ENCODE measurements at places on chromosomes 4 and X.

- DNase-seq: no peak
These were observed 86.0 kb upstream of the AFAP1 start for GRCh38 chr4:8025668-8026067.

DNA sequence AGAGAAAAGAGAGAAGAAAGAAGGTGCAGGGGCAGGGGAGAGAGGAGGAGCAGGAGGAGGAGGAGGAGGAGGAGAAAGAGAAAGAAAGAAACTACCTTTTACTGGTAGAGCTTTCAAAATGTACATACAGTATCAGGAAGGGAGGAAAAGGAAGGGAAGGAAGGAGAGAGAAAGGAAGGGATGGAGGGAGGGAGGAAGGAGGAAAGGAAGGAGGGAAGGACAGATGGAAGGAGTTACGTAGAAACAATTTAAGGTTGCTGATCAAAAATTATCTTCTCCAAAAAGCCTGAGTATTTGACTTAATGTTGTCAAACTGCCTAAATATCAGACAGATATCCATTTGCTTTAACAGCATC is 13.4 kb downstream of the TBC1D9 start:
- DNase-seq: no peak

- DNase-seq: no peak
These were observed 69.8 kb downstream of the PTTG2 start for GRCh38 chr4:38030023-38030422.

GRCh38 chr4:139833151-139833910 is 167.7 kb downstream of the MGST2 start:
- no peak for DNase-seq

DNA sequence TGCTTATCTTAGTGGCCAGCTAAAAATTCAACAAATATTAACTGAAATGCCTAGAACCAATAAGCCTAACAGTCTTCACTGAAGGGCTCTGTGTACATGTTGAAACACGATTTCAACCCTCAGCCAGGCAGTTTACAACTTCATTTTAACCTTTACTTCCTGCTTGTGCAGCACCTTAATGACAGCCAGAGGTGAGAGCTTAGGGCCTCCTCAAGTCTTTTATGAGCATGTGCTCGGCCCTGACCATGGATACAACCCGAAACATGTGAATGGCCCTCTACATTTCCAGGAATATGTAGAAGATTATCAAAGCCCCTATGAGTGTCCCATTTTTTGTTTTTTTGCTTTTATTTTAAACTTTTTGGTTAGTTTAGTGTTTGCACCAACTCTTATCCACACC is 88.3 kb downstream of the MSN start:
- DNase-seq: no peak

GRCh38 chrX:53630261-53630660 is 56.3 kb downstream of the HUWE1 start:
- no peak for DNase-seq

DNA sequence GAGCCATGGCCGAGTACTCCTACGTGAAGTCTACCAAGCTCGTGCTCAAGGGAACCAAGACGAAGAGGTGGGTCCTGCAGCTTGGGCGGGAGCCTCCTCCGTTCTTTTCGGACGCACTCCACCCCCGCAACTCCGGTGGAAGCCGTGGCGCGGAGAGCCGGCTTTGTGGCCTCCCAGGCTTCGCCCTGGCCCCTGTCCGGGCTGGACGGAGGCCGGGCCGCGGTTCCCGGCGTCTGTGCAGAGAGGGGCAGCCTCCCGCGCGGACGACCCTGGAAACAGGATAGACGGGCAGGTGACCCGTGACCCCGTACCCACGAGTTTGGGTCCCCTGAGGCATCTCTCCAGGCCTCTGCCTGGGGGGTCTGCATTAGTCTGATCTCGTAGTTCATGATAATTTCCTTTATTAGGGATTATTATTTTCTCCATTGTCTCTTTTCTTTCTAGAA is 356 bp downstream of the FRG1 start:
- no peak for DNase-seq

DNA sequence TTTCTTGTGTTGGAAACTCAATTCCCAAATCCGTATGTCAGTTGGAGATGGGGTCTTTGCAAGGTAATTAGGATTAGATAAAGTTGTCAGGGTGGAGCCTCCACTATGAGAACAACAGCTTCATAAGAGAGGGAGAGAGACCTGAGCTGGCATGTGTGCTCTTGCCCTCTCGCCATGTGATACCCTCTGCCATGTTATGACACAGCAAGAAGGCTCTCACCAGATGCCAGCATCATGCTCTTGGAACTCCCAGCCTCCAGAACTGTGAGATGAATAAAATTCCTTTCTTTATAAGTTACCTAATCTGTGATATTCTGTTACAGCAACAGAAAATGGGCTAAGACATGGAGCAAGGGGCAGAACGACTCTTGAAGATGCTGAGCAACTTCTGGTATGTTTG is 201.9 kb upstream of the BOD1L1 start:
- no peak for DNase-seq

DNA sequence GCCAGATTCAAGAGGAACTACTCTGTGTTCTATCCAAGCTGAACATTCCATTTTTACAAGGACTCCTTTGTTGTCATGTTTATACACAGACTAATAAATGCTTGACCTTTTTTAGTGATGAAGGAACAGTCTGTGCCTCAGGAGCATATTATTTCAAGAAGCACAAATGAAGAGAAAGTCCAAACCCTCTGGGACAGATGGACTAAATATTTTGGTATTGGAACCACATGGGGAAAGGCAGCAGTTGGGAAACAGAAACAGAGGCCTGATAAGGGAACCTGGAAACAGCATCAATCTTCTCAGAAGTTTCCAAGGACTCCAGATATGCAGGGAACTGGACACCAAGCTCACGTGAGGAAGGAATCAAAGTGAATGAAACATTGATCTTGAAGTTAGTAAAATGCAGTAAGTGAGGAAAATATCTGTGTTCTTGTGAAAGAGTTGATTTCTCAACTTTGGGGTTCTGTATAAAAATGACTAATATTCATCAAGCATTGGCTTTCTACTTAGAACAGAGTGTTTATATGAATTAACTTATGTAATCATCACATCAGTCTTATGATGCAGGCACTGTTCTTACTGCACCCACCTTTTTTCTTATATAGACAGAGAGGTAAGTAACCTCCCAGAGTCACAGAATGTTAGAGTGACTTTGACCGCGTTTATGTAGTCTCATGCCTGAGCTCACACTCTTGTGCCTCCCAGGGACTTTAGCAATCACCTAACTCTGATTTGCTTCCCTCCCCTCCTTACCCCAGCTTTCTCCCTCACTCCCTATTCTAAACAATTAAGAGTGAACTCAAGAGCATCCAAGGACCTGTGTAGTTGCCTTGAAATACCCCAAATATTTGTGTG is 148.9 kb upstream of the JADE1 start:
- no peak for DNase-seq

GRCh38 chr4:40150932-40151331 is 45.9 kb upstream of the RHOH start:
- DNase-seq: no peak

- no peak for DNase-seq
These were observed 143.0 kb downstream of the TSPAN5 start for GRCh38 chr4:98515470-98515809.

DNA sequence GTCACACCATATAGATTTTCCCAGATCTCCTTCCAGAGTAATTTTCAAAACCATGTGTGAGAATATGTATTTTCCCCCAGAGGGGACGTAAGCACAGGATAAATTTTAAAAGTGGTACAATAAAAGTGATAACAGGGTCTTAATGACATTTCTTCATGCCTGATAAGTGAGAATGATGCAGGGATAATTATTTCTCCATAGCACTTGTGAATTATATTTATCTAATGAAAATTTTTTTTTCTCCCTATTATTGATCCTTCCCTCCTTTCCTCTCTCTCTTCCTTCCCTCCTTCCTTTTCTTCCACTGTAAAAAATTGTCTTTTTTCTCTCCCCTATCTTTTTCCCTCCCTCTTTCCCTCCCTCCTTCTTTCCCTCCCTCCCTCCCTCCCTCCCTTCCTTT is 17.0 kb upstream of the TRPC3 start:
- DNase-seq: no peak

DNA sequence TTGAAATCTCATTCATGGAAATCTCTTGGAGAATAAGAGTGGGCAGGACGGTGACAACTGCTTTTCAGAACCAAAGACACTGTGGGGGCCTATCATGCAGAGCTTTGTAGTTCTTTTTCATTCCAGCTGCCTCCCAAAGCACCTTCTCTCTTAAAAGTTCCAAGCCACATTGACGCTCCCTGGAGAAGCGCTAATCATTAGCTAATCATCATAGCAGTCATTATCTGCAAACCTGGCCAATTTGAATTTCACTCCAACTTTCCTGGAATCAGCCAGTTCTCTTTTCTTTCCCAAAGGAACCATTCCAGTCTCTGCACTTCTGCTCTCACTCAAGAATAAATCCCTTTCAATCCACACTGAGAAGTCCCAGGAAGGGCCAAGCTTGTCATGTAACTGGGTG is 1144.1 kb upstream of the IGFBP7 start:
- no peak for DNase-seq

GRCh38 chr4:119657111-119657611 is 28.6 kb upstream of the PDE5A start:
- DNase-seq: no peak

- peak; percentile 40 for DNase-seq
These were observed 28.6 kb downstream of the RGS12 start for GRCh38 chr4:3321295-3321889.

- no peak for DNase-seq
These were observed 35.2 kb upstream of the COX18 start for GRCh38 chr4:73104695-73105094.

DNA sequence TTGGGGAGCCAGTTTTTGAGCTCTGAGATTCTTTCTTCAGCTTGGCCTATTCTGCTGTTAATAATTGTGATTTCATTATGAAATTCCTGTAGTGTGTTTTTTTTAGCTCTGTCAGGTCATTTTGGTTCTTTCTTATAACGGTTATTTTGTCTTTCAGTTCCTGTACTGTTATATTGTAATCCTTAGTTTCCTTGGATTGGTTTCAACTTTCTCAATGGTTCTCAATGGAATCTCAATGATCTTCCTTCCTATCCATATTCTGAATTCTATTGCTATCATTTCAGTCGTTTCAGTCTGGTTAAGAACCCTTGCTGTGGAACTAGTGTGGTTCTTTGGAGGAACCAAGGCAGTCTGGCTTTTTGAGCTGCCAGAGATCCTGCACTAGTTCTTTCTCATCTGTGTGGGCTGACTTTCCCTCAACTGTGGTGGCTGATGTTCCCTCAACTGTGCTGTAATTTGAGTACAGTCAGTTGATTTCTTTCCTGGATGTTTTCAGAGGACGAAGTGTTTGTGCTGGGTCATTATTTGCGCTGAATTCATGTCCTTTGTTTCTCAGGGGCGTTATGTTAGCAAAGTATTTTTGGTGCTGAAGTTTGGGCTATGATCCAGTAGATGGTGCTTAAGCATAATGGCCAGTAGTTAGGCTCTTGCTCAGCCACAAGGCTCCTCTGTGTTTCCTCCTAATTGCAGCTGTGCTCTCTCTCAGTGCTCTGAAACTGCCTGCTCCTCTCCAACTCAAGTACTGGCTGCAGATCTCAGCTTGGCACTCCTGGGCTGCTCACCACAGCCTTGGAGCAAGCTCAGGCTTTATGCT is 27.5 kb downstream of the ENPEP start:
- no peak for DNase-seq

DNA sequence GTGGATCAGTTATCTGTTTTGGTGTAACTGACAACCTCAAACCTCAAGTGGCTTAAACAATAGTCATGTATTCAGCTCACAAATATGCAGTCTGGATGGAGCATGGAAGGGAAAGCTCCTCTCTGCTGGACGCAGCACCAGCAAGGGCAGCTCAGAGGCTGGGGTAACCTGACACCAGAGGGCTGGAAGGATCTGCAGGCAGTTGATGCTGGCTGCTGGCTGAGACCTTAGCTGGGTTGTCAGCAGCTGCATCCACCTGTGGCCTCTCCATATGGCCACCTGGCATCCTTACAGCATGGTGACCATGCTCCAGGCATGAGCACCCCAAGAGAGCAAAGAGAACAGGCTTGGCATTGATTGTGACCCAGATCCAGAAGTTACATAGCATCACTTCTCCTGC is 46.7 kb downstream of the ENPP6 start:
- no peak for DNase-seq

DNA sequence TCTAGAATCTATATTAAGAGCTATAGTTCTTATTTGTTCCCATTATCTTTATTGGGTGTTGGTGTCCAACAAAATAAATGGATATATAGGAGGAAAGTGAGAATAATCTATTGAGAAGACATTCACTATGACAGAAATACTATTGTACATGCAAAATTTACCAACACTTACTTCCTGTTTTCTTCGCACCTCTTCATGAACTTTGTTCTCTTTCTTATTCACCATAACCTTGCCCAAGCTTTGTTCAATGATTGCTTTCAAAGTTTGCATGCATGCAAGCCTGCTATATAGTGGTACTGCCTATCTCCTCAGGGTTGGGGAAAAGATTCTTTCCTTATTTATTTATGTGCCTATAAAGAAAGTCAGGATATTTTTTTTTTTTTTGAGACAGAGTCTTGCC is 176.4 kb upstream of the JADE1 start:
- DNase-seq: no peak

- no peak for DNase-seq
These were observed 233.0 kb upstream of the CLNK start for GRCh38 chr4:10917566-10917965.

GRCh38 chrX:123493857-123494256 is 239.0 kb downstream of the THOC2 start:
- no peak for DNase-seq

DNA sequence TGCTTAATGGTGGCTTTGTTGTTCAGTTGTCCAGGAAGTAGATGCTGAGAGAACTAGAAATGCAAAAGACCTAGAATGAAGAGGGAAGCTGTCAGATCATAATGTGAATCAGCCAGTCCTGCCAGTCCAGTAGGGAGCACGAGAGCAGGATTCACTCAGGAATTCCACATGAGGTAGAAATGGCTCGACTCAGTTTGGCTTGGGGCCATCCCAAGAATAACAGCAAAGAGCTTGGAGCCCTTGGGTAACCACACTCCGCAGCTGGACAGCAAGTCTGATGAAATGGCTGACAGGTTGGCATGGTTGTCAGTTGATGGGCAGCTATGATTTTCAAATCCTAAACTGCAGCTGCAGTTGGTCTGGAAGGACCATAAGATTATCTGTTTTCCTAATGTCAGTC is 44.5 kb upstream of the WDR1 start:
- no peak for DNase-seq

DNA sequence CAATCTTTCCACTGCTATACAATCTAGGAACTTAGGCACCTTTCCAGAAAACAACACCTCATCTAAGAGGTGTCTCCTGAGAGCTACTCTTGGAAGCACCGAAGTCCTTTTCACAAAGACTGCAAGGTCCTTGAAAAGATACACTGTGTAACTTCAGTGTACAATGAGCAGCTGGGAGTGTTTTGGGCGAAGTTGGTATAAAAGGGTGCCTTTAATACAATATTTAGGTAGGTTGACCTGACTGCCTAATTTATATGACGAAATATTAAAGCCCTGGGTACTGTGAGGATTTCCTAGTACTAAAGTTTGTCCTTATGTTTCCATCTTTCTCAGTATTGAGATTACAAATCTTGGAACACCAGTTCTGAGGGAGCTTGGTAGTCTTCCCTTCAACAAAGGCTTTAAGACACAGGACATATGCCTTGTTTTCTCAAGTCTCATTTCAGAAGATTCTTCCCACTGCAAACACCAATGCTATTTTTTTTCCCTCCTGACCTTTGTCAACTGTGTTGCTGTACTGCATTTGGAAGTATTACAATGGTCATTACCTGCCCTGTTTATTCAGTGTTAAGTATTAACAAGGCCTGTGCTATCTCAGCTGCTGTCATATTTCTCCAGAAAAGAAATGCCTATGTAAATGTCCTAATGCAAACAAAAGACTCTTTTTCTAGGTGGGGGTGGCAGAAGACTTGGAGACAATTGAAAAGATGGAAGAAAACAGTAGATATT is 134.2 kb downstream of the MAML3 start:
- no peak for DNase-seq

Measured in activated CD8-positive, alpha-beta memory T cell treated with anti-CD3 and anti-CD28 coated beads, Interleukin-2, amount 50 U/mL, for 48 hours (primary cell).